ENCODE measurements at places on chromosomes 3 and 15.

DNA sequence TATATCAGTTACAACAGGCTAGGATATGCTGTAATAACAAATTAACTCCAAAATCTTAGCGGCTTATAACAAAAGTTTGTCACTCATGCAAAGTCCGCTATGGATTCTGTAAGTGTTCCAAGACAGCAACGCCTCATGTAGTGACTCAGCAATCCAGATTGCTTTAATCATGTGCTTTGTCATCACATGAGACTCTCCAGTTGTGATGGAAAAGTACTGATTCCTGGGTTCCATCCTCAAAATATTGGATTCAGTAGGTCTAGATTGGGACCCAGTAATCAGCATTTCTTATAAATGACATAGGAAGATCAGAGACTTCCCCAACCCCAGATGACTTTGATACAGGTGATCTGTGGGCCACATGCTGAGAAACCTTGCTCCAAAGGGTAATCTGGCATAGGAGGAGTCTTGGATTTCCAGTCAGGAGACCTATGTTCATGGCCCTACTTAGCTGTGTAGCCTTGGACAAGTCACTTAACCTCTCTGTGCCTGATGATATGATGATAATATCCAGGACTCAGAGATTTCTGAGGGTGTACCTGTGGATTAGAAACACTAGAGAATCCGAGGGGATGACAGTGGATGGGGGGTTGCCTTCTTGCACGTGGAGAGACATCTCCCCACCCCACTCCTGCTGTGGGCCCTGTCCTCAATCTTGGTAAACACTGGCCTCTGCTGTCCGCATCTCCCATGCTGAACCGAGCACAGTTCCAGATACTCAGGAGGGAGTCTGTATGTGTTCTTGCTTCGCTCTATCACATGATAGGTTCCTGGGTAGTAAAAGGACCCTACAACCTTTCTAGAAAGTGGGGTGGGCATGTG is 65.5 kb downstream of the CORO2B start:
- no peak for DNase-seq

DNA sequence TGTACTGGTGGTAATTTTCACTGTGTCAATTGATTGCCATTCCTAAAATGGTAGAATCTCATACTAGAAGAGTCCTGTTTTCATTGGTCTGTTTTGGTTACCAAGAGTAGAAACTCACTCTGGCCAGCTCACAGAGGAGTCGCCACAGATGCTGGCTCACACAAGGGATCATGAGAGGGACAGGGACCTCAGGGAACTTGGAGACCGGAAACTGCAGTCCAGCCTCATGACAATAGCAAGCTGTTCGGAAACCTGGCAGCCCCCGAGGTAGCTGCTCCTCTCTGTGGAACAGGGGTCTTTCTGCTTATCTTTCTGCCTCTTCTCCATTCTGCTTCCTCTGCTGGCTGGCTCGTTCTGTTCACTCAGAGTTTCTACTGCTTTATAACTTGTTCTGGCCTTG is 192.9 kb downstream of the PLCL2 start:
- no peak for DNase-seq

GRCh38 chr3:183506674-183507320 is 48.7 kb downstream of the KLHL6 start:
- DNase-seq, result no peak

- no peak for DNase-seq
Observed at GRCh38 chr15:93164409-93164808, 75.4 kb upstream of the RGMA start.

DNA sequence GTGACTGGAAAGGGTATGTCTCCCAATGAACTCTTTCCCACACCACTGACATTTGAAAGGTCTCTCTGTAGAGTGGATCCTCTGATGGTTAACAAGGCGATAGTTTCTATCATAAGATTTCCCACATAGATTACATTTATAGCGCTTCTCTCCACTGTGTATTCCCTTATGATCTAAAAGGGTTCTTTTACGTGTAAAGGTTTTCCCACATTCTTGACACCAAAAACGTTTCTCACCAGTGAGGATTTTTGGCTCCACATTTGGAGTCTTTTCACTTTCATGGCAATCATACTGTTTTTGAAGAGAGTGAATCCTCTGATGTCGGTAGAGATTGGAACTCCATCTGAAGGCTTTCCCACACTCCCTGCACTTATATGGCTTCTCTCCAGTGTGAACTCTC is 30.5 kb downstream of the ZNF445 start:
- DNase-seq, result no peak

DNA sequence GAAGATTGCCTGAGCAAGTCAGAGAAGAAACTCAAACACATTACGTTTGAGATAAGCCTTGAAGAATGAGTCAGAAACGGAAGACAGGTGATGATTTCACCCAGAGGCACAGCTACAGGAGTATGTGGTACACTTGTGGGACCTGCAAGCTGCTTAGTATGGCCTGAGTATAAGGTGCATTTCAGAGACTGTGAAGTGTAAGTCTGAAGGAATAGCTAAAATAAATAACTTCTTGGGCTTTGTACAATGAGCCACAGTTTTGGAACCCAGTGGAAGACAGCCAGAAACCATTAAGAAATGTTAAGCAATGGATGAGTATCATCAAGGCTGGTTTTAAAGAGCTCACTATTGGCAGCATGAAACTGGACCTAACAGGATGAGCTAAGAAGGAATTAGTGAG is 826.2 kb downstream of the ROBO1 start:
- DNase-seq, result no peak

GRCh38 chr3:11719406-11720303 is 75.9 kb upstream of the VGLL4 start:
- DNase-seq, result peak; percentile 99

- no peak for DNase-seq
Observed at GRCh38 chr3:101072300-101072699, 79.1 kb upstream of the ABI3BP start.

DNA sequence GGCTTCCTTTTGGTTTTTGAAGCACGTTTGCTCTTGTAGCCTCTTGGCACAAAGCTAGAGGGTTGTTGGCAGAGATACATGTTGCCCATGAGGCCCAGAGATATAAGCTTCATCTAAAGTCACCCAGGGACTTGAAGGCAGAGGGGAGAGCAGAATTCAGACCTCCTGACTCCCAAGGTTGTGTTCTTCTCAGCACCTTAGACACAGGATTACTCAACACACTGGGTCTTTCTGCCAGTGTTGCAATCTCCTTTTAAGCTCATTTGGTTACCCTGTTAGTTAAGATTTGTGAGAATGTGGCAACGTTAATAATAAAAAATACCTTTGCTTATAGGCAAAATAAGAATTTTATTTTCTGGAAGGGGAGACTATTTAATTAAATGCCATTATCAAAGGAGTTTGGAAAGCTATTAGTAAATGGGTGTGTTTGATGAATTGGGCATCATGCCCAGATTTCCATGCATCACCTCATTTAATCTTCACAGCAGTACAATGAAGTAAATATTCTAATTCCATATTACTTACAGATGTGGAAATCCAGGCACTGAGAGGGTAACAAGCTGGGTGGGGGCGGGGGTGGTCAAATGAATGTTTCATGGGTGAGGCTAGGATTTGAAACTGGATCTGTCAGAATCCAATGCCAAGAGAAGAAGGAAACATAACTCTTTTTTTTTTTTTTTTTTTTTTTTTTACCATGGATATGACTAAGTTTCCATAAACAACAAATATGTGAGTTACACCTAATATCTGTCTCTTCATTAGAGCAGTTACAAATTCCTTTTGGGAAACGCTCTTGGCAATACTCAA is 183.3 kb downstream of the NR1D2 start:
- DNase-seq, result no peak

- DNase-seq, result no peak
Observed at GRCh38 chr3:130428871-130429712, 83.6 kb downstream of the COL6A5 start.

- DNase-seq, result no peak
Observed at GRCh38 chr15:57680021-57680420, 26.5 kb upstream of the POLR2M start.

DNA sequence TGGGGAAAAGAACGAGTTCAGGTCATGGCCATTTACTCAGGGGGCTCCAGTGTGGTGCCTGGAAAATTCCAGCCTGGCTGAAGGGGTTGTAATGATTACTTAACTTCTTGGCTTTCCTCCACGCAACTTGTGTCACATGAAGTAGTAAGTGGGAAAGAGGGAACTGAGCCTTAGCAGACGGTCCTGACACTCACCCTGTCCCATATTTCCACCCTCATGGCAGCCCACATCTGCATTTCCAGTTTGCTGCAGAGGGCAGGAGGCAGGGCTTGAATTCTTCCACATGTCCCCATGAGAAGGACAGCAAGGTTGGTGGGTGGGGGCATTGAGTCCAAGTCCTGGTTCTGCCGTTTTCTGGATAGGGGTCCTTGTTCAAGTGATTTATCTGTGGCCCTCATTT is 7.8 kb upstream of the CAMP start:
- no peak for DNase-seq

GRCh38 chr3:136642711-136643110 is 109.5 kb downstream of the STAG1 start:
- DNase-seq, result no peak

DNA sequence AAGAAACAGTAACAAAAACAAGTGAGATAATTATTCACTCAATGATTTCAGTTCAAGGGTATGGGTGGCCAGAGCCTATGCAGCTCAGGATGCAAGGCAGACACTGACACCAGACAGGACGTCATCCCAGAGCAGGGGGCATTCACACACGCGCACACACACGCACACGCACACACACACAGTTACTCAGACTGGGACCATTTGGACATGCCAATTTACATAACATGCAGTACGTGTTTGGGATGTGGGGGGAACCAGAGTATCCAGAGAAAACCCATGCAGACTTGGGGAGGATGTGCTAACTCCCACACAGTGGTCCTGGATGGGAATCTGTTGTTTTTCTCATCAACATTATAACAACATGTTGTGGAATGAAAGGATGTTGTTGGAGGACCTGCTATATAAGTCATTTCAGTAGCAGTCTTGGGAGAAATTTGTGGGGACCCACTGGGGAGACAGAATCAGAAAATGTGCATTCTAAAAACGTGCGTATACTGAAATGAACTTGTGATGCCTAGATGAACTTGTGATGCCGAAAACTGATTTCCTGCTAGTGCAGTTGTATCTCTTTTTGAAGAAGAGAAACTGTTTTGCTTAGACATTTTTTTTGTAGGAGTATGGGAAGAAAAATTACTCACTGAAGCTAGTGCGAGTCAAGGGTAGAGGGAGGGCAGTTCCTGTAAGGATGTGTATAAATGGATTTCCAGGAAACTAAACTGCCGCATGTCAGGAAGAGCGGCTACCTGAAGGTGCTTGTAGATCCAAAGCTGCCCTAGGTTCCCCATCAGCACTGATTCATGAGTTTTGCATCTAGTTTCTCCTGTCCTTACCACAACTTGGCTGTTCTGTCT is 25.2 kb downstream of the CD200 start:
- DNase-seq, result no peak

DNA sequence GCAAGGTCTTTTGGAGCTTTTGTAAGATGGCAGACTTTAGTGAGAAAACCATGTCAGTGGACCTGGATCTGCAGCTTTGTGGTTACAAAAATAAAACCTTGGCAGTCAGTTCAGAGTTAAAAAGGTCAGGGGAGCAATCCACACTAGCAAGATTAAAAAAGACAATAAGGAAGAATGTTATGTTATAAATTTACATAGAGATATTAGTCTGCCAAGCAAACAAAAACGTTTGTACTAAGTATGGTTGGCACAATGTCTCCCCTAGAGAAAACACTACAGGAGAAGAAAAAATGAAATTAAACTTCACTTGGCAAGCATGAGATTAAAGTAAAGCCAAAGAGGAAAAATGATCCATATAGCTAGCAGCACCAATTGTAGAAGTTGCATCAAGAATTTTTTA is 205.0 kb downstream of the LSAMP start:
- no peak for DNase-seq

DNA sequence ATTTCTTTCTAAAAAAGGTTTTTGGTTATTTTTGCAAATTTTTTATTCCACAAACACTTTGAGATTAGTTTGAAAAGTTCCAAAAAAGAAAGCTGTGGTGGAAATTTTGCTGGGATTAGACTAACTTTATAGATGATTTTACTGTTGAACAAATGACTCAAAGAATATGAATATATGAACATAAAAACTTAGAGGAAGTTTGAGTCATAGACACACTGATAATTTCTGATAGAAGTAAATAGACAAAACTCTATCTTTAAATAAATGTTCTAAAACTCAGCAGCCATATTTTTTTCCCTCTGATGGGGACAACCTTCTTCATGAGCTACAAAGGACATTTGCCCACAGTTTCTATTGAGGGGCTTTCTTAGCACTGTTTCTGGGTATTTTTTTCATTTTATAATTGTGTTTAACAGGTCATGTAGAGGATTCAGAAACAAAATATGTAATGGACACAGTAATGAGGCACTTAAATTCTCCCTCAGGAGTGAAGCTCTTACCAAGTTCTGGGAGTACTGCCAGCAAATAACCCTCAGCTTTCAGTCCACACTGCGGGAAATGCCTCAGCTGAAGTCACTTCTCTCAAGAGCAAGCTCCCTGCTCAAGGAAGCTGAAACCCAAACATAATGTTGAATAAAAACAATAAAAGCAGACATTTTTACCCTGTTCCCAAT is 157.6 kb downstream of the NFKBIZ start:
- peak; percentile 22 for DNase-seq

DNA sequence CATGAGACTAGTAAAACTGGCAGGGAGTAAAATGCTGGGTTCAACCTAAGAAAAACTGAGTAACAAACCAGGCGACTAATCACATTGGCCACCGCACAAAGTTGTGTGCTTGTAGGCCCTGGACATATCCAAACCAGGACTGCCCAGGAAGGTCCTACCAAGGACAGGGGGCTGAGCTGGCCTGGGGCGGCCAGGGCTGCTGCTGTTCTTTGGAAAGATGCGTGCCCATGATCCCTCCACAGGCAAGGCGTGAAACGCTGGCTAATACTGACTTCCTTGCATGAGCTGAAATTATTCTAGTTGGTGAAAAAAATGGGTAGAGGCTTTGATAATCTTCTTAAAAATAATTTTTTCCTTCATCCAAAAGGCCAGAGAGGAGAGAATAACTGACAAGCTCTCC is 56.9 kb upstream of the ADCY5 start:
- DNase-seq, result no peak

GRCh38 chr3:58848826-58849225 is 182.3 kb upstream of the FAM3D start:
- DNase-seq, result no peak

DNA sequence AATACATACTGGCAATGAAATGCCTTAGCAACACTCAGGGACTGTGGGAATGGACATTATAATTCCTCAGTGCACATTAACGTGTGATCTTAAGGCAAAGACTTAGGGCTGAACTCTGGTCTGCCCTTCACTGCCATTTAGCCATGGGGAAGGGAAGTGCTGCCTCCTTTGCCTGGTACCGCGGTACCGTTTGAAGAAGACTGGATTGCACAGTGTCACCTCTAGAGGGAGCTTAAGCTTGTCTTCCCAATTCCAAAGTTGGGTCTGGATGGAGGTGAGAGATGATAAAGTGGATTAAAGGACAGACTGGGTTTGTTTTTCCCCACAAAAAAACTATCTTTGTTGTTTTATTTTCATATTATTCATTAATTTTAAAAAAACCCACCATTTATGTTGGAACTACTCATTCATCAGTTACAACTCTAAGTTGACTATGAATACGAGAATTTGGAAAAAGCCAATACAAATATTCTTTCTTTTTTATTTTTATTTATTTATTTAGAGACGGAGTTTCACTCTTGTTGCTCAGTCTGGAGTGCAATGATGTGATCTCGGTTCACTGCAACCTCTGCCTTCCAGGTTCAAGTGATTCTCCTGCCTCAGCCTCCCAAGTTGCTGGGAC is 60.0 kb upstream of the SYN2 start:
- DNase-seq, result peak; percentile 75
